ENCODE measurements at places on chromosomes 7 and 10. TPM values are rescaled to one million over a fixed set of nuclear protein-coding genes. Genes with fewer than 3 reads are reported as not detected.

Gene AZGP1
- polyA plus RNA-seq, result not detected

Gene TMEM176A
- polyA plus RNA-seq, result 1.5 TPM

Gene SEMA3A
- polyA plus RNA-seq, result 61.9 TPM

DNA sequence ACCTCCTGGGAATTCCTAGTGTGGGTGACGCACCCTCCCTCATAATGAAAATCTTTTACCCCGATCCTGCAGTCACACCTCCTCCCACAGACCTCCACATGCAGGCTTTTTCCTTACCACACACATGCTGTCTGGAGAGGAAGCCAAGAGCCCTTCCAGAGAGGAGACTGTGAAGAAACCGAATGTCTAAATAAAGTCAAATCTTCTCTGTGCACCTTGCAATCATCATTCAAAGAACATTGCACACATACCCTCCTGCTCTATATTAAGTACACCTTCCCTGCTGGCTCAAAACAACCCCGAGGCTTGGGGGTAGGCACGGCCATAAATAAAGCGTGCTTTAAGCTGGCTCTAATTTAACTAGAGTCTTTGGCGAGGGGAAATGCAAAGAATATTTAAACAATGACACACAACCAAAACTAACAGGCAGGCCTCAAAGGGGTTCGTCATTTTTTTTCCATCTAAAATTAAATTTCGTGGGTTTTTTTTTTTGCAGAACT is 34.9 kb downstream of the CALML3 start:
- no peak for DNase-seq

DNA sequence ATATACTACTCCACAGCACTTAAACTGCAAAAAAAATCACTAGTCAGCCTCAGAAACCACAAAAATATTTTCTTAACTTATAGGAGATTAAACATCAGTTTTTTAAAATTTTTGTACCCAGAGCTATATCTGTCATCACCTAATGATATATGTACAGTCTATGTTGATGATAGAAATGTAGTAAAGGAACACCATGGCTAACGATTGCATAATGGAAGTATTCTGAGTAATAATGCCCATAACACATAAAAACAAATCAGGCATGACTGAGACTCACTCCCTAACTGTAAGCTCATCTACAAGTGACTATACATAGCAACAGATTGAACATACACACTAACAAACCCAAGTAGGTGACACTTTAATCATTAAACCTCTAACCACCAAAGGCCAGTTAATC is 51.3 kb downstream of the TSPAN12 start:
- no peak for DNase-seq

DNA sequence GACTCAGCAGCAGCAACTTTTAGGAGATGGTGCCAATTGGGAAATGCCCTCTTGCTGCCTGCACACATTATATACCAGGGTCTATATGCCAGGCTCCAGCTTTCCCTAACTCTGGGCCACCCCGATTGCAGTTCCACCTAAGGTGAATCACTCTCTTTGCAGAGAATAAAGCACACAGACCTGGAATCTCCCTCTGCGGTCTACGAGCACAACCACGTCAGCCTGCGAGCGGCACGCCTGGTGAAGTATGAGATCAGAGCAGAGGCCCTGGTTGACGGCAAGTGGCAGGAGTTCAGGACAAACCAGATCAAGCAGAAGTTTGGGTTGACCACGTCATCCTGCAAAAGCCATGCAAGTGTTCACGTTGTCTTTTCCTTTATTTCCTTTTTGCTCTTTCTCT is 38.2 kb upstream of the PLEKHA1 start:
- DNase-seq, result no peak

- no peak for DNase-seq
Observed at GRCh38 chr7:107971613-107972012, 31.3 kb downstream of the LAMB1 start.

DNA sequence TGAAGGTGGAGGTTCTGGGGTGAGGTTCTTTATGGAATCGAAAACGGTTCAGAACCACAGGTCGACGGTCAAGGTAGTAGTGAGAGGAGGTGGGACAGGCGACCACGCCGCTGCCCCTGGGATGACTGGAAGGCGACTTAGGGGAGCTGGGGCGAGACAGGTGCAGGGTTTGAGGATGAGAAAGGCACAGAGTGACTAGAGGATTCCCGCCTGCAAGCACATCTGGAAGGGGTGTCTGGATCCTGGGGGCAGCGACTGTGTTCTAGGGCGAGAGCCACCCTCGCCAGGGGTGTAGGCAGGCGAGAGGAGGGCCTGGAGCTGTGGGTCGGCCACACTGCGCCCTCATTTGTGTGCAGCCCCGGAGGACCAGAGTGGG is 468 bp upstream of the IRF5 start:
- DNase-seq, result no peak

DNA sequence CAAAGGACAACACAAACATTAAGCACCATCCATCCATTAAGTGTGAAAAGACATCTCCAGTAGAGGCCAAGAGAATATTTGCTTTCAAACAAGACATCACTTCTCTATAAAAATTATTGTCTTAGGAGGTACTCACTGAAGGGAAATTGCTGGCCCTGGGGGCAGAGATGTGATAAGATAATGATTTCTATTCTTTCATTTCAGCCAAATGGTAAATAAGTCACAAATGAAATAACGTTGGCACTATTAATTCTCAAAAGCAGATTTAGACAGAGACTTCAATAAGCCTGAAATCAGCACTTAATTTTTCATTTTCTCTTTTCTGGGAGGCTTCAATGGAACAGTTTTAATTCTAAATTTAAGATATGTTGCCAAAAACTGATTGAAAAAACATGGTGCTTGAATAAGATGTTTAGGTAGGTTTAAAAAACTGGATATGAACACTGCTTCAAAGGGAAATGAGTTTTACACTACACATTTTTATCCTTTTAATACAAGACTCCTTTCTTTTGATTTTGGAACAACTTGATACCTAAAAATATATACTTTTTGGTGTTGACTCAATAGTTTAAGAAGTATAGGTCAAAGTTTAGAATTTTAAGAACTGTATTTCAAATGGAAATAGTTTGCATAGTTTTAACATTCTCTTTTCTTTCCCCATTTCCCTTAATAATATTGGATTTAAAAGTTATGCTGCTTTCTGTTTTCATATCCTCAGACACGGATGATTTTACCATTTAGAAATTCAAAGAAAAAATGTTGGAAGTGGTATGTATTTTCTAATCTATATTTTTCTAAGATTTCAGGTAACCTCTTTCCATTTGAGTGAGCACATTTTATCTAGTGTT is 204.0 kb downstream of the AHR start:
- DNase-seq, result no peak

GRCh38 chr7:149622444-149623210 is 125.0 kb upstream of the ZNF746 start:
- no peak for DNase-seq

Gene MCM10
- 2.6 TPM for polyA plus RNA-seq

Gene CFAP46
- polyA plus RNA-seq, result 2.7 TPM

DNA sequence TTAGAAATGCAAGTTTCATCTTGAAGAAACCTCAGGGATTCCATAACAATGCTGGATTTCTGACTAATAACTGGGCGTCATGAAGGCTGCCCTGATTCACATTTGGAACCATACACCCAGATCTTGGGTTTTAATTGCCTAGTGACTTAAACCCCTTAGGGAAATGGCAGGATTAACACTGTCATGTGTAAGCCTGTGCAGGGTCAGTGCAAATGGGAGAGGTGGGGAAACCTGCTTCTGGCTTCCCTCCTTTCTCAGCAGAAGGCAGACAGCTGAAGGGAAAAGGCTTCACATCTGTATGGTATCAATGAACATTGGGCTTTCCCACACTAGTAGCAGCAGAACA is 364.2 kb downstream of the ANKRD30A start:
- no peak for DNase-seq

- no peak for DNase-seq
Observed at GRCh38 chr10:47019155-47020145, 108.2 kb downstream of the PTPN20 start.

Gene ADARB2
- polyA plus RNA-seq, result not detected

Gene GSTO2
- 1.7 TPM for polyA plus RNA-seq

DNA sequence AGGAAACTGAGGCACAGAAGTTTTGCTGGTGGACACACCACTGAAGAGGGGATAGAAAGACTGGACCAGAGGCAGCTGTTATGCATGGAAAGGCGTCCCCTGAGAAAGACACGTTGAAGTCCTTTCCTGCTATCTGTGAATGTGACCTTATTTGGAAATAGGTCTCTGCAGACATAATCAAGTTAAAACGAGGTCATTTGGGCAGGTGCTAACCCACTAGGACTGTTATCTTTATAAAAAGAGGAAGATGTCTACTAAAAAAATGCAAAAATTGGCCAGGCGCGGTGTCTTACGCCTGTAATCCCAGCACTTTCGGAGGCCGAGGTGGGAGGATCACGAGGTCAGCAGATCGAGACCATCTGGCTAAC is 31.6 kb downstream of the ELMO1 start:
- no peak for DNase-seq

Gene CDC14C
- 0.07 TPM for polyA plus RNA-seq

- no peak for DNase-seq
Observed at GRCh38 chr10:79079490-79080355, 11.0 kb downstream of the ZMIZ1 start.

Gene PALD1
- 0.17 TPM for polyA plus RNA-seq

DNA sequence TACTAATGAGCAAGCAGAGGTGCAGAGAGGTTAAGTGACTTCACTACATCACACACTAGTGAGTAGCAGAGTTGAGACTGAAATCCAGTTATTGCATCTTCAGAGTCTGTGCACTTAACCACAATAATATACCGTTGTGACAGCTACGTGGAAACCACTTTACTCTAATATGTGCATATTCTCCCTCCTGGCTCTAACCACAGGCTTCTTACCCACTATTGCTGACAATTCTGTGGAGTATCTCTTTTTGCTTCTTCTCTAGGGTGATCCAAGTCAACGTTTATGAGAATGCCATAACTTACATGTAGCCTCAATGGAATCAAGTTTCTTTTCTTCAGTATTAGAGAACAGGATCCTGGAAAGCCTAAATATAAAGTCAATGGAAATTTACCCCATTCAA is 64.2 kb upstream of the MEOX2 start:
- DNase-seq, result no peak

Gene LRRN3
- polyA plus RNA-seq, result 12.0 TPM

Gene TBC1D12
- 4.1 TPM for polyA plus RNA-seq

DNA sequence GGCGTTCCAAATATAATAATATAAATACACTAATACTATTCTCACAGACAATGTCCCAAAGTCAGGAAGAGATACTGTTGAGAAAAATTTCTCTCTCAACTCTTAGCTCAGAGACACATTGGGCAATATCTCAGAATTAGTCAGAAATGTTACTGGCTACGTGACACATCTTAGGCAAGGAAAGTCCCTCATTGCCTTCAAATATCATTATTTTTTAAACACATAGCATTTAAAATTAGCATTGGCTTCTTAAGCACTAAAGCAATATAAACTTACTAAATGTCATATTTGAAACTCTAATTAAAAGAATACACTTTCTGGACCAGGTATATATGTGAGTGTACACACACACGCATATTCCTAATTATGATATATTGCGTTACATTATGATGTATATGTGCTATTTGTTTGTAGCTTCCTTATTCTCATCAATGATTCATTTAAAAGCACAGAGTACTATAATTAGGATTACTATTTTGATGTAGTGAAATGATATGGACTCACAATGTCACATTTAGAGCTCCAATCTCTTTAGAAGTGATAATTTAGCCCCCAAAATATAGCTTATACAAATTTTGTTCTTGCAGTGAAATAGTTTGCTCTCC is 255.8 kb downstream of the TWIST1 start:
- DNase-seq, result no peak

- no peak for DNase-seq
Observed at GRCh38 chr10:22927661-22928403, at the start of gene ARMC3. ARMC3 (plus strand) TSS chr10:22928053; CDS start chr10:22931997, 3,944 bp downstream.

DNA sequence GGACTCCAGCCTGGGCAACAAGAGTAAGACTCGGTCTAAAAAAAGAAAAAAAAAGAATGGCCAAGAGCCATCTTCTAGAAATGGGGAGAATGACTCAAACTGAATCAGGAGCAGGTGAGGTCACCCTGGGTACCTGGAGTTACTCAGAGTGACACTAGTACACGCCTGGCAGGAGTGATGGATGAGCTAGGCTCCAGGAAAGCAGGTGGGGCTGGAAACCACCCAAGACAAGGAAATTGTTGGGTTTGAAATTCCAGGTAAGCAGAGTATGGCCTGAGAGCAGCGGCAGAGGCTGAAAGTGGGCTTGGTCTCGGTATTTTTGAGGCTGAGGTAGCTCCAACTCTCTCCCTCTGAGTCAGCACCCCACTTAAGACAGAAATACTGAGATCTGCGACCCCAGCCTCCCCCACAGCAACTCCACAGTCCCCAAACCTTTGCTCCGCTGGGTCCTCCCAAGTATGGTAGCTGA is 18.5 kb downstream of the DDIT4 start:
- no peak for DNase-seq

Gene KAZALD1
- 14.1 TPM for polyA plus RNA-seq

Gene COL13A1
- polyA plus RNA-seq, result 13.1 TPM

GRCh38 chr7:2173189-2173827 is 59.4 kb downstream of the MAD1L1 start:
- DNase-seq, result no peak
